ENCODE measurements at places on chromosomes 2 and 18.
A peak's percentile ranks its signal among the peaks of the same experiment; 100 is the strongest.

- DNase-seq: no peak
Observed at GRCh38 chr18:51009072-51009471, 20.9 kb upstream of the SMAD4 start.

- DNase-seq: no peak
Observed at GRCh38 chr2:106030287-106031268, 163.5 kb downstream of the UXS1 start.

DNA sequence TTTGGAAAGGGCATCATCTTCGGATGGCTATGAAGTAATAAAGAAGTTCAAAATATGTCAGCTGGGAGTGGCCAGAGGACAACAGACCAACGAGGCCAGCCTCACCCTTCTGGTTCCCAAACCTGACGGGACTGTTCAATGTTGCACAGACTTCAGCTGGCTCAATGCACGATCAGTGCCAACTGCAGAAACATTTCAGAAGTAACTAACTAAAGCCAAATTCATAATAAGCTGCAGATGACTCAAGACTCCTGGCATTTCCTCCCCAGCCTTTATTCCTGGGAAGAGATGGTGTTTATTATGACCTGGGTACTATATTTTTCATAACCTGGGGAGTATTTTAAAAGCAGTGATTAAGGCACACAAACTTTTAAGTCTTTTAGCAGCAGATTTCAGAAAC is 3.8 kb upstream of the ATP6V1C2 start:
- no peak for DNase-seq

DNA sequence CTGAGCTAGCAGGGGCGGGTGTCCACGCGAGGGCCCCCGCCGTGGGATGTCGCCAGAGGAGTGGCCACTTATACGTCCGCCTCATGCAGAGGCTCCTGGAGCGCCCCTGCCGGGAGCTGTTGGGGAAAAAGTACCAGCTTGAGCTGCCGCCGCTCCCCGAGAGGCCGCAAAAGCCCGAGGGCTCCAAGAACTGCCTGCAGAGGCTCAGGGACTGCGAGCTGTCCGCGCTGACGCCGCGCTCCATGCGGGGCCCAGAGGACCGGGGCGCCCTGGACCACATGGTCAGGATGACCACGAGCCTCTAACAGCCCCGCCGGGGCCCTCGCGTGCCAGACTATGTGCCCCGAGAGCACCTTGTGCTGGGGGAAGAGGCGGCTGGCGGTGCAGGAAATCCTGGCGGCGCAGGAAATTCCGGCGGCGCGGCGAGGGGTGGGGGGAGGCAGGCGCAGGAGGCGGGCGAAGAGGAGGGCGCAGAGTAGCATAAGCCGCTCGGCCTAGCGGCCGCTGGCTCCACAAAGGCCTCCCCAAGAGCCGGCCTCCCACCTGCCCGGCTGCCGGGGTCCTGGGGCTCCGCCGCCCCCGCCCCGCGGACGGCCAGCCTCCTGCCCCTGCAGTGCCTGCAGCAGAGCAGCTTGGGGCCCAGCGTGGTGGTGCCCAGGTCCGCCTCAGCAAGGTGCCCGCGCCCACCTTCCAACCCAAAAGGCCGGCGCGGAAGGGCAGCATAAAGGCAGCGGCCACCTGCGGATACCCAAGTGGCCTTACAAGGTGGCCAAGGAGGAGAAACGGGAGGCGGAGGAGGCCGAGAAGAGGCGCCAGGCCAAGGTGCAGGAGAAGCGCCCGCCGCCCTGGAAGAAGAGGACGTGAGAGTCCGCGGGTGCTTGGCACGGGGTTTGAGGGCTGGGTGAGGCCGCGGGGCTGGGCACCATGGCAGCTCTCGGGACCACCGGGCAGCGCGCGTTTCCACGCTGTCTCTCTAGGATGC is 42.1 kb upstream of the TRIM43B start:
- peak; percentile 49 for DNase-seq

DNA sequence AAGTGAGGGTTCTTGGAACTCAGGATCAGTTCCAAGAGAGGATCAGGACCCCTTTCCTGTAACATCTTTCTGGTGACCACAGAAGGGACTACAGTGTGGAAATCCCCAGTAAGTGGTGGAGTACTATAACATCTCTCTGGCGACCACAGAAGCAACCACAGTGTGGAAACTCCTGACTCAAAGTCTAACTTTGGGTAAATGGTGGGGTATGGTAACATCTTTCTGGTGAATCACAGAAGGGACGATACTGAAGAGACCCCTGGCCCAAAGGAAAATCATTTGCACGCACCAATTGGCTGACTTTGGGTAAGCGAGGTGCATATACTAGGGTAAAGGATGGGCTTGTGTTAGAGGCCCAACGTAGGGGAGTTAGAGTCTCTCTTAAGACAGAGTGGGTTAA is 56.3 kb upstream of the GULP1 start:
- DNase-seq: no peak

- DNase-seq: no peak
Observed at GRCh38 chr2:69231612-69232277, 155.3 kb downstream of the GFPT1 start.

GRCh38 chr18:13539843-13540476 is 186.4 kb downstream of the FAM210A start:
- no peak for DNase-seq

- DNase-seq: no peak
Observed at GRCh38 chr2:165462443-165462842, 7.1 kb upstream of the CSRNP3 start.

- DNase-seq: no peak
Observed at GRCh38 chr2:212797484-212798205, 259.0 kb upstream of the ERBB4 start.

GRCh38 chr2:165268754-165269153 is 29.5 kb downstream of the SCN2A start:
- DNase-seq: no peak

GRCh38 chr2:173432049-173432754 is 77.5 kb downstream of the CDCA7 start:
- no peak for DNase-seq

DNA sequence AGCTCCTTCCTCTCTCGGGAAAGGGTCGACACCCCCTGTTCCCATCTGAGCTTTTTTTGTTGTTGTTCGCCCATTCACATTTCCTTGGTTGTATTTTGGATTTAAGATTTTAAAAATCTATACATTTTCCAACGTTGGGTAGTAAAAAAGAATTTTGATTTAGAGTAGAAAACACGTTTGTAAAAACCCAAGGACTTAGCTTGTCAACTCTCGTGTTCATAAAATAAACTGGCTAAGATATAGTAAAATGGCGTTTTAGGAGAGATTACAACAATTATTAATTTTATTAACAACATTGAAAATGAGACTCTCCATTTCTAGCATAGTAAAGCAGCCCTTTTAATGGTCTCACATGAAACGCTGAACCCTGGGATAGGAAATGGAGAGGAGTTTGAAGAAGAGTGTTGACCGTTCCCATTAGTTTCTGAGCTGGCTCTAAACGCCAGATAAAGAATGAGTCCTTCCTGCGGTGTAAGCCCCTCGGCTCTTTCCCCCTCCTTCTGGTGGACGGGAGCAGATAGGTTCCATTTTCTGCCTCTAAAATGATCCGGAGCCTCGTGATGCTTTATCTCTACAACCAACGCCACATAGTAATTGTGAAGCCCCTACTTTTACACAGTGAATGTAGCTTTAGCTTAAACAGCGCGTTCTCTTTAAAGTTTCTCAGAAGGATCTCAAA is 24.0 kb upstream of the ZNF516 start:
- DNase-seq: no peak

DNA sequence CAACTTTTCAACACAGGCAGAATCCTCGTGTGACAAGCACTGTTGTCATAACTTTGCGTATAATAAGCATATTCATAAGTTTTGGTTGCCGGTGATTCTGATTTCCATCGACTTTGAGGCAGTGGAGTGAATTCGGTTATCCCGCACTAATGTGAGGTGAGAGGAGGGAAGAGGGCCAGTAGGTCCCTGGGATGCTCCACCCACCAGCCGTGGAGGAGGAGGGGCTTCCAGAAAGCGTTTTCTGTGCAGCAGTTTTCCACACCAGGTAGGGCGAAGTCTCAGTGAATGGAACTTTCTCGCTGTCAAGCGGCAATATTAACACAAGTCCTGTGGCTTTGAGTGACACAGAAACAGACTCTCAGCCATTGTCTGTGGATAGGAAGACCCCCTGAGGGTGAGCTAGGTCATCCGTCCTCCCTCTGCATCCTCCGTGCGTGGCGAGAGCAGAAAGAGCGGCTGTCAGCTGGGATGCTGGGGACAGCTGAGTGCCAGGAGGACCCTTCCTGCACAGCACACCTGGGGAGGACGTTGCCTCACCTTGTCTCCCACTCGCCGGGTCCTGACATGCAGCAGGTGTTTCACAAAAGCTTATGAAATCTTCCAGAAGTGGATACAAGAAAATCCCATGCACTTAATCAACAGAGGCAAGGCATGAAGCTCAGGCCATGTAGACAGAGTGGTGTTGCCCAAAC is 67.5 kb downstream of the DCDC2C start:
- DNase-seq: no peak

DNA sequence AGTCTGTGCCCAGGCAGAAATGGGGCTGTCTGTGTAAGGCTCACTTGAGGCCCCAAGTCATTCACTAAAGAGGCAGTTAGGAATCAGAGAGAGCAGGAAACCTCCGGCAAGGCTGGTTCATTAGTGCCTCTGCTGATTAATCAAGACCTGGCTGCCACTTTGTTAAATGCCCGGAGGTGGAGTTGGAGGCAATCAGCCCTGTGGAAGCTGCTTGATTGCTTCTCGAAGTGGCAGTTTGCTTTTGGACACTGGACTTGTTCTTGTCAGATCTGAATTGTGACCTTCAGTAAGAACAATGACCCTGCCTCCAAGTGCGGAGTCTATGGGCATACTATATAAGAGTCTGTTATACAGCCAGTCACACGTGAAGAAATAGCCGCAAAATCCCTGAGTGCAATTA is 183.9 kb upstream of the LINC00305 start:
- no peak for DNase-seq

DNA sequence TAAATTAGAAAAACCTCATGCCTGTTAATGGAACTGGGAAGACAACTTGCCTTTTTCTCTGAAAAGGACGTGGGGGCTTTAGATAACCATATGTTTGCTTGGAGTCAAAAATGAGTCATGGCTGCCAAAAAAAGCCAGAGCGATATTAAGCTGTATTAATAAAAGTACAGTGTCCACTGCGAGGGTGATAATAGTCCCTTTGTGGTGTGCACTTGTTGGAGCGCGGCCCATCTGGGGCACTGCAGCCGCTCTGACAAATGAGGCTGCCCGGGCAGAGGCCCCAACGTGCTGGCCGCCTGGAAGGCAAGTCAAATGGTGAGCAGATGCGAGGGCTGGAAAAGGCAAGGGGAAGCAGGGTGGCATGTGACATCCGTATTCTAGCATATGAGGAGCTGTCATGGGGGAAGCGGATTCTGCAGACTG is 103.3 kb upstream of the NCK2 start:
- DNase-seq: no peak

DNA sequence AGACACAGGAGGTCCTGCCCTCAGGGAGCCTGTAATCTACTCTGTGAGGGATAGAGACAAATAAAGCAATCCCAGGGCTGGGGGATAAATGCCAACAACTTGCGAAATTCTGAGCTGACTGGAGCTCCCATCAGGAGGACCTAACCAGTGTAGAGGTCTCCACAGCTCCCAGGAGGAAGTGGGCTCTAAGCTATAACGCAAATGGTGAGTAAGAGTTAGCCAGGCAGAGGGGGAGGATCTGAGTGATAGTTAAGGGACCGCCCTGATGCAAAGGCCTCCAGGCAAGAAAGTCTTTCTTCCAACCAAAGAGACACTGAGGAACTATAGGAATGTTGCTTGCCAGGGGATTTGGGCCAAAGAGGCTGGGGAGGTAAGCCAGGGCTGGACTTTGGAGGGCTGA is 16.0 kb upstream of the ZNF532 start:
- no peak for DNase-seq

DNA sequence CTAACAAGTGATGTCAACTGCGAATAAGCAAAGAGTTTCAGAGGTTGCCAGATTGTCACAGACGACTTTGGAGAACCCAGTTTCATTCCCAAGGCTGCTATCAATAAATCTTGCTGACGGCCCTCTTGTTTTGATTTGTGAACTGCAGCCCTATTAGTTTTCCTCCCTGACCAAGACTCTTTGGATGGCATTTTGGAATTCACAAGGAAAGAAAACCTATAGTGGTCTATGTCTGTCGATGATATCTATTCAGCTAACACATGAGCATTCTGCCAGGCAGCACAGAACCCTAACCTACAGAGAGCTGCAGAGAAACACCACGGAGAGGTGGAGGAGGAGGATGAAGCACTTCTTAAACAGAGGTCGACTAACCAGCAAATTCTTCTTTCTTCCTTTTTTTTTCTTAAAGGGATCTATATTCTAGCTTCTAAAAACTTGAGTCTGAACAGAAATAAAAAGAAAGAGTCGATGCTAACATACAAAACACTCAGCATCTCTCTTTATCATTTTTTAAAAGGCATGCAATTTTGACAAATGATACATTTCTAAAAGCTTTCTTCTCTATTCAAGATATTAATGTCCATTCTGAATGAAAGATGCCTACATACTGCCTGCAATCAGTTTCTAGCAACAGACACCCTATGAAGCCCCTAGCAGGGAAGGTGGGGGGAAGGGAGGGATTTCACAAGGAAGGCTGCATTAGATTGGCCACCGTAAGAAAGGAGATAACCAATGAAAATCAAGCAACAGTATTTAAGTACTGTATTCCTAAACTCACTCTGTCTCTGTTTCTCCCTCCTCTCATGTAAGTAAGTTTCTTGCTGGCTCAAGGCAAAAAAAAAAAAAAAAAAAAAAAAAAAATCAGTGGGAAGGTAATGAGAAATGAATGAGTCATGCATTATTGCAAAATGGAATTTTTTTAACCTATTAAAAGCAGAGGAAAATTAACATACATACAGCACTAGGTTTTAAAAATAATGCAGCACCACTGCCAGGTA is 83.0 kb upstream of the CHRNA1 start:
- DNase-seq: no peak

DNA sequence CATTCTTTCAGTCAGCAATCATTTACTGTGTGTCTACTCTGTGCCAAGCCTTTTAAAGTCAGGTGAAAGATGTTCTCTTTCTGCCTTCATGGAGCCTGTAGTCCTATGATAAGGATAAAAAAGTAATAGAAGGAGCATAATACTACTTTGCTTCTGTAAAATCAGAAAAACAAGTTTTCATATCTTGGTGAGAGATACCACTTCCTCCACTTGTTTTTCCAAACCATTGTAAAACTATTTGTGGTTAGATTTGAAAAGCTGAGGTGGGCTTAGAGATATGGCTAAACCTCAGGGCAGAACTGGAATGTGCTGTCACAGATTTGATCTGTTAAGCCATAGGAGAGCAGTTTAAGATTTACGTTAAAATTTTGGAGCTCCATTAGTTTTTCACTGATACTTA is 104.7 kb upstream of the FAM117B start:
- DNase-seq: no peak

- DNase-seq: no peak
Observed at GRCh38 chr2:73069855-73070642, 1.5 kb downstream of the SFXN5 start.

- DNase-seq: no peak
Observed at GRCh38 chr18:22074282-22075070, 94.9 kb upstream of the GATA6 start.
